ENCODE measurements at places on chromosomes 4 and X. TPM values are rescaled to one million over a fixed set of nuclear protein-coding genes. Genes with fewer than 3 reads are reported as not detected.

SPIN2A gene
- total RNA-seq, result 0.21 TPM

CTAG1A gene
- not detected for total RNA-seq

GRCh38 chrX:112011376-112011775 lies 71.2 kb downstream of the TRPC5 start:
- no peak for DNase-seq

DNA sequence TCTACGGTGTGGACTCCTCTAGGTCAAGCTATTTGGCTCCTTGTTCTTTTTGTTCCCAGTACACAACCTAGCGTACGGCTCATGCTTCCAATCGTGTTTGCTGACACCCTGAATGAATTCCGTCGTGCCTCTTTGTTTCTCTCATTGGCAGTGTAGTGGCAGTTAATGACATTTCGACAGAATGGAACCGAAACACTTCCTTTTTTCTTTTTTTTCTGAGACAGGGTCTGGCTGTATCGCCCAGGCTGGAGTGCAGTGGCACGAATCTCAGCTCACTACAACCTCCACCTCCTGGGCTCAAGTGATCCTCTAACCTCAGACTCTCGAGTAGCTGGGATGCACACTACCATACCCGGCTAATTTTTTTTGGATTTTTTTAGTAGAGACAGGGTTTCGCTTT lies 113.3 kb upstream of the ATP6AP2 start:
- no peak for DNase-seq

CXCL3 gene
- 0.24 TPM for total RNA-seq

PCDH18 gene
- total RNA-seq, result 3.0 TPM

GRCh38 chr4:11469650-11470437 lies 41.1 kb upstream of the HS3ST1 start:
- DNase-seq, result no peak

RNF113A gene
- total RNA-seq, result 10.2 TPM

DNA sequence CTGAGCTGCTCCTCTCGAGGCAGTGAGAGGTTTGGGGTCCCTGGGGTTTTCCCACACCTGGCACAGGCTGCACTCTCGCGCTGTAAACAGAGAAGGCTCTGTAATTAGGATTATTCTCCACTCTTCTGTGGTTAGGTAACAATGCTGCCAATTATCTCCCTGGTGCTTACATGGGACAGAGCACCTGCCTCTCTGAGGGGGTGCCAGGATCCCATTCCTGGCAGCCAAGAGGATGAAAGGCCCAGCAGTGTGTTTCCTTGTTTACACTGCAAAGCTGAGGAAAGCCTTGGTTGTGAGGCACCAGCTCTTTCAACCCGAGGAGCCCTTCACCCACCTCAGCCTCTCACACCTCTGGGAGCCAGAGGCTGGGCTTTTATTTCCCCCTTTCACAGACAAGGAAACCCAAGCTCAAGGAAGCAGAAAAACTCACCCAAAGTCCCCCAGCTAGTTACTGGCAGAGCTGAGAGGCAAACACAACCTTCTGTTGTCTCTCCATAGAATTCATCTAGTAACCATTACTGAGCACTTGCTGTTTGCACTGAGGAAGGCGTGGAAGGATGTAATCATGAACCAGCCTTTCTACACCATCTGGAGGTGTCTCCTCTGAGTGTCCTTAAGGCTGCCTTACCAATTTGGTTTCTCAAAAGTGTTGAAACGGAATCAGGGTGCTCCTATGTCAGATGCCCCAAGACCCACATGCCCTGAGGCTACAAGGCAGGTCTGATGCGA lies 39.7 kb upstream of the PROM1 start:
- no peak for DNase-seq

GRCh38 chr4:53168228-53168627 lies 197.6 kb downstream of the SCFD2 start:
- DNase-seq, result no peak

DNA sequence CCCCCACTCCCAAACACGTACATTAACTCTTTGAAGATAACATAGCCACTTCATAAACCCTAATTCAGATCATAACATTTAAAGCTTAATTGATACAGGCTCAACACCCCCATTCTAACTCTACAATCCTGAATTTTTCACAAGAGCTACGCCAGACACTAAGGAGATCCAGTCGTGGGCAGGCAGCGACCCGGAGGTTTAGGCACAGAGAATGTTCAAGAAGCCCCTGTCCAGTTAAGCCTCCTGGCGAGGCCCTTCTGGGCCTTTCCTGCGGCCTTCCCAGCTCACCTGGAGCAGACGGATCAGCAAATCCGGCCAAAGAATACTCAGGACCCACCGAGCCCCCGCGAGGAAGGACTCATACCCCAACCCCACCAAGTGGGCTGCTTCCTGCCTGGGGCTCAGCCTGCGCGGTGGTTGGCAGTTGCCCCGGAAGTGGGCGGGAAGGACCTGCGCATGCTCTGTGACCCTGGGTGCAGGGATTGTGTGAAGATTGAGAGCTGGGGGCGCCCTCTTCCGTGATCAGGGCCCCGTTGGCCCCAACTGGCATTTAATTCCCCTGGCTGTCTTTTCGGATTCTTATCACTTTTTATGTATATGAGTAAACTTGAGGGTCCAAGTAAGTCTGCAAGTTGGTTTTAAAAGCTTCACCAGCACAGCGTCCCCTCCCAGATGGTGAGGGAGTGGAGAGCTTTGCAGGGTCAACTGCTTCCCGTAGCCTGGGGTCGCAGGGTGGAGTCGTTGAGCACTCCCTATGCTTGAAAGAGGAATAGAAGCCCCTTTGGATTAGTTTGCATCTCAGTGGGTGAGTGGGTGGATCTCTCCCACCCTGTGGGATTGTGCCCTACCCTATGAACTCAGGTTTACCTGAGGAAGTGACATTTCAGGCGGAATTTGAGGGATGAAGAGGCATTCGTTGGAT lies at the start of gene TRIM61:
Gene TRIM61 (minus strand): TSS at position 415 of the 922 bp plus-strand sequence. CDS start 7,655 bp downstream, outside the sequence.
- peak; percentile 75 for DNase-seq

GRCh38 chr4:83019794-83020494 lies 9.3 kb upstream of the LIN54 start:
- no peak for DNase-seq

ARR3 gene
- total RNA-seq, result not detected

- no peak for DNase-seq
These were observed 4.3 kb upstream of the SLC4A4 start for GRCh38 chr4:71334465-71334882.

CNKSR2 gene
- total RNA-seq, result 1.0 TPM

DNA sequence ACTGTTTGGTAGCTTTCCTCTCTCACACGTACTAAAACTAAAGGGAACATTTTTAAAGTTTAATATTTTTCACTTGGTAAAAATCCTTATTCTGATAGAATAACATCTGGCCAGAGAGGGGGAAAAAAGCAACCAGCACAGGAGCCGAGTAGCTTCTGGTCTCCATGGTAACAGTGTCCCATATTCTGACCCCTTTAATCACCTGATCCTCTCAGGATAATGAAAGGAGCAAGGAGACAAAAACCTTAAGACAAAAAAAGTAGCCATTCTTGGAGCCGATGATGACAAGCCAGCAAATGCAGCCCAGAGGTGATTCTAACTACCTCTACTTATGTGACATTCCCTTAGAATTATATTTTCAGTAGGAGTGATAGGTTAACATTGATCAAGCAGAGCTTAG lies 126.6 kb downstream of the SLC39A8 start:
- no peak for DNase-seq

DNA sequence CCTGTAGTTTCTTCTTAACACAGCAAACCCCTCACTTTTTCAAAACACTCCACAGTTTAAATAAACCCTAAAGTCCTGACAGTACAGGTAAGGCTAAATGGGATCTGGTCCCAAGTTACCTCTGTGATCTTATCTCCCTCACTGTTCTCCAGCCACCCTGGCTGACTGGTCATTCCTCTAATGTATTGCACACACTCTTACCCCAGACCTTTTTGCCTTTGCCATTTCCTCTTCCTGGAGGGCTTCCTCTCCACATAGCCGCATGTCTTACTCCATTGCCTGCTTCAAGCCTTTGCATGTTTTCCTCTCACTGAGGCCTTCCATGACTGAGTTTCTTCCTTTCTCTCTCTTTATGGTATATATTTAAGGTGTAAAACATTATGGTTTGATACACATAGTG lies 19.5 kb upstream of the ANXA3 start:
- no peak for DNase-seq

DNA sequence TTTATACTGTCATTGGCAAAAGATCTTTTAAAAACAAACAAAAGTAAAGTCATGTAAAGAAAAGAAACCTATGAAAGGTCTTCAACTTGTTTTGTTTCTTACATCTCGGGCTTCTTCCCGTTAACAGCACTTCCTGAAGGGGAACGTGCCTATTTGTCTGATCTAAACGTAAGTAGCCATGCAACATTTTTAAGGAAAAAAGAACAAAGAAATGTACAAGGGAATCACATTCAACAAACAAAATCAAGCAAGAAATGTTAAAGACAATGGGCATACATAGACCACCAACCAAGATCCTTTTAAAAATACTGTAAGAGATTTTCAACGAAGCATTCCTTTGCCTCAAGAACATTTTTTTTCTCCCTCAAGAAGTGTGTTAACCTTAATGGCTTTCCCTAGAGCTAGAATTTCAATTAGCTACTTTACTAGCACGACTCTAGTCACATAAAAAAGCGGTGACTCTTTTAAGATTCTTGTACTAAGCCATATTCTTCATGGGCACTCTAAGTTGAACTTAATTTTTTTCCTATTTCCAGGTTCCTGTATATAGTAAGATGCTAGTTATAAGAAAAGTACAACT lies 112.0 kb upstream of the TTC29 start:
- DNase-seq, result no peak

DNA sequence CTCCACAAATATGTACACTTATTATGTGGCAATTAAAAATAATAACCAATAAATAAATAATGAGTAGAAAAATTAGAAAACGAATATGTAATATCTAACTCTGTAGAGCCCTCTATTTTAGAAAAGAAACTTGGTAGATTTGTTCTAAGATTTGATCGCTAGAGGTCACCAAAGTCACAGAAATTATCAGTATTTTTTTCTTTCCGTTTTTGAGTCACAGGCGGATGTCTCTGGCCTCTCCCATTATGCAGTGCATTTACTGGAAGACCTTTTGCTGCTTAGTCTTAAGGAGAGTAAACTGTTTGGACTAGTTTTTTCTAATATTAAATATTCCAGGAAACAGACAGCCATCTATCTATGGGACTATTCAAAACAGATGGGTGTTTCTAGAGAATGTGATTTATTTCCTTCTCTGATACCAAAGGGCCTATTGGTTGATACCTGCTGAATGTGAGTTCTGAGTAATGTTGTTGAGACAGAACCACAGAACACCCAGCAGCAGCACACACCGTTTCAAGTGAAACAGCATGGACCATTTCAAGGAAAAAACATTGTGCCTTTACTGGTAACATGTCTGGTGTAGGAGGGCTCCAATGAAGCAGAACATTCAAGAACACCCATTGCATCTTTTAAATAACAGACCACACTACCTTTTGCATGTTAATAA lies 34.0 kb upstream of the GYPA start:
- no peak for DNase-seq

DNA sequence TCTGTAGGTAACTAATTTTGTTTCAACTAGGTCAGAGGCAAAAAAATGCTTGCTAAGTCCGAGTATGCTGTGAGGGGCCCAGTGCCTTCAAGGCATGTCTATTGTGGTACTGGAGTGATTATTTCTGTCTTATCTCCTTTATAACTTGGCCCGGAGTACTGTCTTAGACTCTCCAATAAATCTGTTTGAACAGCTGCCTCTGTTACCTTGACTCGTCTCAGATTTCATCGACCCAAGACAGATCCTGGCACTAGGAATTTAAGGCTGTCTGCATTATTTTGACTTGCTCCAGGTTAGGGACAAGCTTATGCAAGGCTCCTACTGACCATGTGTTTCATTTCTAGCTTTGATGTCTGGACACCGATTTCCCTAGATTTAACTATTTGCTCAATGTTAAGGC lies 41.1 kb upstream of the NKAP start:
- DNase-seq, result no peak

- DNase-seq, result no peak
These were observed 54.2 kb downstream of the CCDC158 start for GRCh38 chr4:76366737-76367136.

GRCh38 chrX:1423215-1423614 lies 29.5 kb downstream of the ASMTL start:
- no peak for DNase-seq

TMEM255A gene
- 0.56 TPM for total RNA-seq

DNA sequence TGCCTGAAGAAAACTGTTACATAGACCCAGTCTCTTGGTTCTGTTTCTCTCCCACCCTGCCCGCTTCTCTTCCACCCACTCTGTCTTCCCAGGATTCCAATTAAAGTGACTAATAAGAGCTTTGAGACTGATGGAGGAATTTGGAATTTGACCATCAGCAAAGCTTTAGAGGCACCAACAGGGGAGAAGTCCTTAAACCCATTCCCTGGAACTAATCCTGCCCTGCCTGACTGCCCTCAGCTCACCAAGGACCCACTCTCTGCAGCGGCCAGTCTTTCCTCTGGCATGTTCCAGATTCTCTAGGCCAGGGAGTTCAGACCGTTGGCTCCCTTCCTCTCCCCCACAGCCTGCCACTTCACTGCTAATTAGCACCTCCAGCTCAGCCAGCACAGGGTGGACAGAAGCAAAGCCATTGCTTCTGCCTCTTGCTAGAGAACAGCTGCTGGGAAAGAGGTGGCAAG lies 23.9 kb downstream of the SCD5 start:
- no peak for DNase-seq

DNA sequence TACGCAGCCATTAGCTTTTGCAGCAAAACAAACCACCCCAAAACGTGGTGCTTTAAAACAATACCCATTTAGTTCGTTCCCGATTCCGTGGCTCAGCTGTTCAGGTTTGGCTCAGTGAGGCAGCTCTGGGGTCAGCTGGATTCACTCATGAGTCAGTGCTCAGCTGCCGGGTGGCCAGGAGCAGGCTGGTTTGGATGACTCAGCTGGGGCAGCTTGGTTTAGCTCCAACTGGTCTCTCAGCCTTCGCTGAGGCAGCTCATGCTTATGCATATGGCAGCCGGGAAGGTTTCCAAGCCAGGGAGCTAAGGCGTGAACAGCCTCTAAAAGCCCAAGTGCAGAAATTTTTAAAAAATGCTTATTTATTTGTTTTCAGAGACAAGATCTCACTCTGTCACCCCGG lies 13.3 kb upstream of the CD99 start:
- DNase-seq, result peak; percentile 69

- DNase-seq, result no peak
These were observed 46.3 kb downstream of the SH3KBP1 start for GRCh38 chrX:19840899-19841648.

DNA sequence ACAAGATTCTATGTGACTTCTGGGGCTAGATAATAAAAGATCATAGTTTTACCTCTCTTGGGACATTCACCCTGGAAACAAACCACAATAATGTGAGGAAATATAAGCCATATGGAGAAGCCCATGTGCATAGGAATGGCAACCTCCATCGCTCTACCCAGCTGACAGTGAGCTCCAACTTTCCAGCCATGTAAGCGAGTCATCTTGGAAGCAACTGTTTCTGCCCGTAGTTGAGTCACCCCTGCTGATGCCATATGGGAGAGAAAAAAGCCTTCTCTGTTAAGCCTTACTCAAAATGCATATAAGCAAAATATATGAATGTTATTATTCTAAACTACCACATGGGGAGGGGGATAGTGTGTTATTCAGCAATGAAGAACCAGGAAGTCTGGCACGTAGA lies 31.4 kb upstream of the RELL1 start:
- no peak for DNase-seq

FOXO4 gene
- 35.4 TPM for total RNA-seq

- no peak for DNase-seq
These were observed 111.0 kb downstream of the PDE5A start for GRCh38 chr4:119517361-119518229.
